ENCODE measurements at places on chromosomes 13 and 19. TPM values are rescaled to one million over a fixed set of nuclear protein-coding genes. Genes with fewer than 3 reads are reported as not detected.

GRCh38 chr19:41883463-41883820, 458 bp downstream of the ARHGEF1 start:
- no peak for DNase-seq

DNA sequence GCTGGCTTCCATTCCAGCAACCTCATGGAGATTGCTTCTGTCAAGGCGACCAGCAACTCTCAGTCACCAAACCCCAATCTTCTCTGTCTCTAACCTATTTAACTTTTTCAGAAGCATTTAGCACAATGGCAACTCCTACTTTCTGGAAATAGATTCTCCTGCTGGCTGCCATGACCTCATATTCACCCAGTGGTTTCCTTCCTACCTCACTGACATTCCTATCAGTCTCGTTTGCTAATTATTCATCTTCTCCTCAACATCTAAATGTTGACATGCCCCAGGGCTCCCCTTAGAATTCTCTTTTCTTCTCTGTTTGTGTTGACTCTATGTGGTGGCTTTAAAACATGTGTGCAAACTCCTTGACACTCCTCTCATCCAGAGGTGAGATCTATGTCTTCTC, 106.7 kb downstream of the OLFM4 start:
- DNase-seq, result no peak

DNA sequence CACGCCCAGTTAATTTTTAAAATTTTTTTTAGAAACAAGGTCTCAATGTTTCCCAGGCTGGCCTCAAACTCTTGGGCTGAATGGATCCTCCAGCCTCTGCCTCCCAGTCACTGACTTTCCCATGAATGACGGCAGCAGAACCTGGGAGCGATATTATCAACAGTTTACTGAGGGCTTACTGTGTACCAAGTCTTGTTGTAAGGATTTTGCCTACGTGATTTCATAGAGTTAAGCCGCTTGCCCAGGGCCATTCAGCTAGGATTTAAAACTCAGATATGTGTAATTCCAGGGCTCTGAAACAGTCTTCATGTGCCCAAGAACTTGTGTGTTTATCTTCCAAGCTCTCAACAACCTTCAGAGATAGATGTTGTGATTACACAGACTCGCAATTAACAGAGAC, 6.0 kb upstream of the KXD1 start:
- DNase-seq, result no peak

GRCh38 chr19:39406656-39407409, at the start of gene ZFP36:
ZFP36 (plus strand) TSS chr19:39406847; CDS start chr19:39406905, 58 bp downstream.
- DNase-seq, result peak; percentile 60

DNA sequence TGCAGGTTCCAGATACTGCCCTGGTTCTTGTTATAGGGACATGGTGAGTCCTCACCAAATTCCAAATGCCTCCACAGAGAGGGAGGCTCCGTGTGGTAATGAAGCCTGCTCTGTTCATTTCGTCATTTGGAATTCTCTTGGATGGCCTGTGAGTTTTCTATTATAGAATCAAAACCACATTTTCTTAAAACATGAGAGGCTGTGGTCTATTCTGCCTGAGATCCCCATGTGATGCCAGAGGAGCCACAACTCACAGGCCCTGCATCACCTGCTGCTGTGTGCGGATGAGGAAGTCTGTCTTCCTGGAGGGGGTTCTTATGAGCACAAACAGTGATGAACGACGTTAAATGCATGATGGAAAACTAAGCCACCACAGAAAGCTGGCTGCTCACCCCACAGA, 264.4 kb downstream of the UQCRFS1 start:
- no peak for DNase-seq

DNA sequence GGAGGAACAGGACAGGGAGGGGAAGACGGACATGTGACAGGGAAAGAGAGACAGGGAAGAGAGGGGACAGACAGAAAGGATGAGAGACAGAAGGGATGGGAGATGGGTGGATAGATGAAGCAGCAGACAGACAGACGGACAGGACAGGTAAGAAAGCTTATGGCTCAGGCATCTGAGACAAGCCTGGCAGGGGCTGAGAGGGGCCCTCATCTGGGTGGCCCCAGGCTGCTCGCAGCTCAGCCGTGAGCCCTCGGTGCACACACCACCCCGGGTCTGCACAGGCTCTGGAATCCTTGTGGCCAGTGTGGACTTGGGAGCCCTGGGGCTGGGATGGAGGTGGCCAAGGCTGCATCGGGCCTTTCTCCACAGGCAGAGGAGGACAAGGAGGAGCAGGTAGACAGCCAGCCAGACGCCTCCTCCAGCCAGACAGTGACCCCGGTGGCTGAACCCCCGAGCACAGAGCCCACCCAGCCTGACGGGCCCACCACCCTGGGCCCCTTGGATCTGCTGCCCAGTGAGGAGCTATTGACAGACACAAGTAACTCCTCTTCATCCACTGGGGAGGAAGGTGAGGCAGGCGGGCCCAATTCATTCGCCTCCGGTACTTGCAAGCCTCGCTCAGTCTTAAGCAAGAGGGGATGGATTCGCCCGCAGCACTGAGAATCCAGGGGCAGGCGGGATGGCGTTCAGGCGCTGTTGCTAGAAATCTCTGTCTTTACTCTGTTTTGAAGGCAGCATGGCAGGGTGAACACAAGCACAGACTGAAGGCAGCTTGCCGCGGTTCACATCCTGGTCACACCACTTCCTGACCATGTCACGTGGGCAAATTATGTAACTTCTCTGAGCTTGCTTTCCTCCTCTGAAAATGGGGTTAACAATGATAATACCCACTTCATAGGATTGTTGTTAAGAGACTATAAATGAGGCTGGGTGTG, 14.0 kb downstream of the GRAMD1A start:
- DNase-seq, result no peak

PRSS57 gene
- not detected for polyA plus RNA-seq

ADGRE2 gene
- polyA plus RNA-seq, result 0.12 TPM

ACER1 gene
- polyA plus RNA-seq, result not detected

GRCh38 chr13:36834299-36834698, 15.3 kb downstream of the RFXAP start:
- no peak for DNase-seq

CCDC8 gene
- polyA plus RNA-seq, result 9.2 TPM

DNA sequence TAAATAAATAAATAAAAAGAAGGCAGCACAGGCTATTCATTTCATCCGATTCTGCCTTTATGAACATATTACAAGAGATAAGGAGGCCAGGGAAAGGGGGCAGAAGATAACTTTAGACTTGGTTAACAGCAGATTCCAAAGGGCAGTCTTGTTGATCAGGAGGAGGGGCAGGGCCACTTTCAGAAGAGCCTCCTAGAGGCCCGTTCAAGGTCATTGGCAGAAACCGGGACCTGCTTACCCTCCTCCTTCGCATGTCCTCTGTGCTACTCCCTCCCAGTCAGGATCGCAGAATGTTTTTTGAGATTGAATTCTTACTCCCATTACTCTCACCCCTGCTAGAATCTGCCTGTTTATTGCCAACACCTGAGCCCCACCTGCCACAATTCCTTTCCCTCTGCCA, 217.0 kb upstream of the IPO5 start:
- no peak for DNase-seq

- no peak for DNase-seq
Measured at GRCh38 chr19:56110515-56111448, 10.3 kb downstream of the ZNF787 start.

SYNGR4 gene
- polyA plus RNA-seq, result not detected

DNA sequence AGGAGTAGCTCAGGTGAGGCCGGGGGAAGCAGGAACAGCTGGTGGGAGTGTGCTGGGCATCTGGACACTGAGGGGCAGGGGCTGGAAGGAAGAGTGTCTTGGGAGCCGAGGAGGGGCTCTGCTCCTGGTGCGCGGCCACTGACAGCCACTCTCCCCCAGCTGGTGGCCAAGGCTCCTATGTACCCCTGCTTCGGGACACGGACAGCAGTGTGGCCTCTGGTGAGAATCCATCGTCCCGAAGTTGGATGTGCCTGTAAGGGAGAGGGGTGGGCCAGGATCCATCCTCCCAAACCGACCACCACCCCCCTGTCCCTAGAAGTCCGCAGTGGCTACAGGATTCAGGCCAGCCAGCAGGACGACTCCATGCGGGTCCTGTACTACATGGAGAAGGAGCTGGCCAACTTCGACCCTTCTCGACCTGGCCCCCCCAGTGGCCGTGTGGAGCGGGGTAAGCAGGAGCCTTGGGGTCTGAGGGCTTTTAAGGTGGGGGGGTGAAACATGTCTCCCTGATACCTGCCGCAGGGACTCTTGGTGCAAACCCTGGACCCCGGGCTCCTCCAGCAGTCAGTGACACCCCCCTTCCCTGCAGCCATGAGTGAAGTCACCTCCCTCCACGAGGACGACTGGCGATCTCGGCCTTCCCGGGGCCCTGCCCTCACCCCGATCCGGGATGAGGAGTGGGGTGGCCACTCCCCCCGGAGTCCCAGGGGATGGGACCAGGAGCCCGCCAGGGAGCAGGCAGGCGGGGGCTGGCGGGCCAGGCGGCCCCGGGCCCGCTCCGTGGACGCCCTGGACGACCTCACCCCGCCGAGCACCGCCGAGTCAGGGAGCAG, 2.0 kb upstream of the USF2 start:
- no peak for DNase-seq

DNA sequence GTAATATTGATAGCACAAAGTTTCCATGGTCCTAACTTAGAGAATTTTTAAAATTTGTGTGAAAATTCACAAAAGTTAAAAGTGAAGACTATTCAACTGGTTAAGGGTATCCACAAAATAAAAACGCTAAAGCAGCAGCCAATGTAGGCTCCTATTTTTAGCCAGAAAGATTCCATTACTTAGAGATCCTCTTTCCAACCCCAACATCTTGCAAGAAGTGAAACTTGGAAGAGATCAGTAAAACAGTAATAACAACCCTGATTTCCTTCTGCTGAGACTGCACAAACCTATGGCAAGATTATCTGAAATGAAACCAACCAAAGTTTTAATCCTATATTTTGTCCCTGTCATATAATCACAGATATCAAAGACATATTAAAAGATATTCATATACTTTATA, 8.5 kb downstream of the TBC1D4 start:
- no peak for DNase-seq

DNA sequence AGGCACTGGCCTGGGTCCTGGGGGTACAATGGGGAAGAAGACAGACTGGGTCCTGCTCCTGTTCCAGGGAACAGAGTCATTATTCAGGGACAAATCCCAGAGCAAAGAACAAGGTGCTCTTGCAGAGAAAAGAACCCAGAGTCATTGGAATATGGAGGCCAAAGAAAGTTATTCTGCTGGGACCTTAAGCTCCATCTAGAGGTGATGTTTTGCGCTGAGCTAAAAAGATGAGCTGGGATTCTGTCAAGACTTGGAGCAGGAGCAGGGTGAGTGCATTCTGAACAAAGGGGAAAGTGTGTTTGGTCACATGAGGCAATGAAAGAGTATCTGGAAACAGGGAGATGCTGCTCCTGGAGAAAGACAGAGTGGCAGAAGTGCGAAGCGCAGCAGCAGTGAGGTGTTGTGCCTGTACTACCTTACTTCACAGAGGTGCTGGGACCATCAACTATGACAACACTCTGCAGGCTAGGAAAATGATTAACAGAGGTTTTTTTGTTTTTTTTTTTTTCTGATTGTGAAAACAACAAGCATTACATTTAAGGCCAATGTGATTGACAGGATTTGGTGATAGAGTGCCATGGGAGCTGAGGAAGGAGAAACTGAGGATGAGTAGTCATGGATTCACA, 95.3 kb upstream of the TNFSF11 start:
- no peak for DNase-seq

- DNase-seq, result peak; percentile 54
Measured at GRCh38 chr13:46614582-46614981, 61.6 kb downstream of the LRCH1 start.

DNA sequence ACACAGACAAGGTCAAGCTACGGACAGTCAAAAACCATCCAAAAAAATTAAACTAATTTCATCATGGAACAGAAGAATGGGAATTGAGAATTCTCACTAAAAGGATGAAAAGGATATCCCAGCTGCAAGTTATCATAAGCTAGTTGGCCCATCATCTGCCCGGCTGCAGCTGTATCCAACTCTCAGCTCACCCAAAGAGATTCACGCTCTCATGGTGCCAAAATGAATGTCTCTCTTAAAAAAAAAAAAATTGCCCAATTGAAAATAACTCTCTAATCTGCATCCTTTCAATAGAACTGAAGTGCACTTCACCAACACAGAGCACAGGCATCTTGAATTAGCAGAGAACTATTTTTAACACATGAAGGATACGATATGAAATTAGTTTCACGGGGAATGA, 20.0 kb downstream of the ENOX1 start:
- DNase-seq, result no peak

CAPN12 gene
- 0.66 TPM for polyA plus RNA-seq

DNA sequence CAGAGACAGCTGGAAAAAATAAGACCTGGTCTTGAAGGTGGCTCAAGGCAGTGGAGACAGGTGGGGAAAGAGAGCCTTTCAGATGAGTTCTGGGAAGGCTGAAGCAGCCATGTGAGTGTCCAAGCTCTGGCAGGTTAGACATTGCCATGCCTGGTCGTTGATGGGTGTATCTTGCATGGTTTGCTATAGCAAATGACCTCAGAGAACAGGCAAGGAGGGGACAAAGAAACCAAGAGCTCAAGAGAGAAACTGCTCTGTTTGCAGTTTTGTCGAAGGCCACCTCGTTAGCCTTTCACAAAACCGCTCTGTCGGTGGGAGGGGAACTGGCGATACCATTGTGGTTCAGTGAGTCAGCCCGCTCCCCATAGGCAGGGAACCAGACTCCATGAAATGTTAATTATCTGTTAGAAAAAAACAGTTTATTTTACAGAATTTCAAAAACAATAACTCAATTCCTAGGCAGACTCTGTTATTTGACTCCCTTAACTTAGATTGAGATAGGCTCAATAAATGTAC, 82.8 kb upstream of the ARGLU1 start:
- DNase-seq, result no peak

GRCh38 chr13:20057214-20057613, 98.7 kb downstream of the ZMYM2 start:
- DNase-seq, result no peak

TNNT1 gene
- polyA plus RNA-seq, result 3.3 TPM

DNA sequence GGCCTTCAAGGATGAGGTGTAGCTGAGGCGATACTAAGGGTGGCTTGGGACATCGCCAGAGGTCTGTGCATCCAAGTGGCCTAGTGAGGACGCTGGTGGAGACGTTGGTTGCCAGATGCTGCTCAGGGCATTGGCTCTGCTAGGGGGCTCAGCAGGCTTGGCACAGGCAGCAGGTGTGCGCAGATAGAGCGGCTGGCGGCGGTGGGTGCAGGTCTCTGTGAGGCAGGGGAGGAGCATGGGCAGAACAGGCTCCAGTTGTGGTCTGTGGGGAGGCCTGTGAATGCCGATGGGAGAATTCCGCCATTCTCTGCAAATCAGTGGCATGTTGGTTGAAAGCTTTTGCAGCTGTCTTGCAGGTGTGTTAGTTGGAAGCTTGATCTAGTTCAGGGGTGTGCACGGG, 21.2 kb downstream of the PRAM1 start:
- DNase-seq, result no peak

OR10H1 gene
- polyA plus RNA-seq, result not detected

CYP4F2 gene
- not detected for polyA plus RNA-seq

- DNase-seq, result no peak
Measured at GRCh38 chr13:33751151-33751550, 66.8 kb upstream of the RFC3 start.

OR7A5 gene
- polyA plus RNA-seq, result not detected

TGFB1 gene
- 11.2 TPM for polyA plus RNA-seq

KLHL1 gene
- not detected for polyA plus RNA-seq

All from AG04450 (cell line).